Right atrium auricular region (tissue), 2 donors: ENCODE measurements at places on chromosomes 5 and 9. TPM values are rescaled to one million over a fixed set of nuclear protein-coding genes. Genes with fewer than 3 reads are reported as not detected.

DNA sequence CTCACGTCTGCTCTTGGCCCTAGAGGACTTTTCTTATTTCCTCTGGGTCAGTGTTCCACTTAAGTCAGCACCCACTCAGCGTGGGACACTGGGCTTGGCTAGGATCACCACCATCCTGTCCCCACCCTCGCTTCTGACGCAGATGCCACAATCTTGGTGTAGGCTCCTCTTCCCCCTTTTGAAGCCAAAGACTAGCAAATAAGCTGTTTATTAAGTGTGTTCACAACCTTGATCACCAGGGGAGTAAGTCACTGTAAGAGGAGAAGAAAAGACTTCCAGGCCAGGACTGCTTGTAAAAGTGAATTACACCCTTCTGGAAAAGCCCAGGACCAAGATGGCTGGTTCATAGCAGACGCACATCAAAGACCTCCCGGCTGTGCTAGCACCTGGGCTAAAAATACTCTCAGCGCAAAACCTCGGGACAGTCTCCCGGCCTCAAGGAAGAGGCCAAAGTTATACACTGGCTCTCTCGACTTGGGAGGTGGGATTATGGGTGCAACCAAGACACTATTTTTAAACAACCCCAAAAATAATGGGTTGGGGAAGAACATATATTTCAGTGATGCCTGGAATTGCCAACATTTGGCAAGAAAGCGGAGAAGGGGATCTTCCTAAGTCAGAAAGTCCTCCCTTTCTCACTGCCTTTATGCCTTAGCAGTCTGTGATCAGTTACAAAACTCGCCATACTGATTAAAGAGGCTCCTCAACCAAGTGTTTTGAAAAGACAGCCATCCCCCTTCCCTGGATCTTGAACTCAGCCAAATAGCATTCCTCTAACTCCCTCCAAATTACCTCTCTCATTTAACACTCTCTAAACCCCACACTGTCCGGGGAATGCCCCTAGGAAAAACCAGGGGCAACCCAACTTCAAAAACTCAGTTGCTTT lies 69.4 kb downstream of the RAPGEF1 start:
- peak; percentile 85 for DNase-seq

CYSRT1 gene
- total RNA-seq = 0.85 TPM

GRCh38 chr5:171397190-171397589 lies 9.5 kb downstream of the NPM1 start:
- DNase-seq = no peak

CDX1 gene
- not detected for total RNA-seq

DNA sequence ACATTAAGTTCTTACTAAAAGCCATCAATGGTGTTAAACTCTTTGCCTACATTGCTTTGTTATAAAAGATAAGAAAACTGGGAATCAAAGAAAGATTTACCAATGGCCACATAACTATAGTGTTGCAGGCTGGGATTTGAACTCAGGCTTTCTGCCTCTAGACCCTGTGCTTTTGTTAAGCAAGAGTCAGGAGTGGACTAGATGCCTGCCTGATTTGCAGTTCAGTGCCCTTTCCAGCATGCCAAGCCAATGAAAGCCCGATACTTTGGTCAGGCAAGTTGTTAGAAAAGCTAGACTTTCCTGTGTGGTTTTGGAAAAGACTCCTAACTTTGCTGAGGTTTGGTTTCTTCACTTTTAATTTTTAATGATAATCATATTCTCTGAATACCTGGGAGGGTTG lies 21.4 kb upstream of the AGXT2 start:
- no peak for DNase-seq

- DNase-seq = peak; percentile 55
These were observed 52.0 kb upstream of the KCNIP1 start for GRCh38 chr5:170451747-170452365.

GABRA1 gene
- total RNA-seq = not detected

- peak; percentile 69 for DNase-seq
These were observed 18.4 kb upstream of the F2RL2 start for GRCh38 chr5:76641514-76642120.

DNA sequence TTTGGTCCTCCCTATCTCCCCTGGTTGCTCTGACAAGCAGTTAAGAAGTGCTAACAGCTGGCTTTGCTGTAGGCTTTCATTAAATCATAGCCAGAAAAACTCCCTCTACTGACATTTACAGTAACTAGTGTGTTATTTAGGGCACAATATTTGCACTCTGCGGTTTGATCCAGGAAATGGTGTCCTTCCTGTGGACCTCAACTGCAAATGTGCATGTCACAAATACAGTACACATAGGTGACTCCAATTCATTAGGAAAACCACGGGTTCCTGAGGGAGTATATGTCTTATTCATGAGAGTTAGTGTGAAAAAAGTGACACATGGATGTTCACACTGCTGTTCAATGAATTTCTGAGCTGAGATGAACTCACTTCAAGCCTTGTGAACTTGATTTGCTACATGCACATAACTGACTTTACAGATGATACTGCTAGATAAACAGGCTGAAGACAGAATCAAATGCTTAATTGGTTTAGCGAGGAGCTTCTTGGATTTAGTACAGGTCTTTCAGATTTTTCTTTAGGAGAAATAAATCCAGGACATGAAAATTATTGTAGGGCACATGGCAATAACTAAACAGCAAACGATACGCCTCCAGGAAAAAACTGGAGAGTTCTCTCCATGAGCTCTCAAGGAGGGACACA lies 281.5 kb downstream of the EFNA5 start:
- DNase-seq = no peak

GPR150 gene
- total RNA-seq = not detected

DNA sequence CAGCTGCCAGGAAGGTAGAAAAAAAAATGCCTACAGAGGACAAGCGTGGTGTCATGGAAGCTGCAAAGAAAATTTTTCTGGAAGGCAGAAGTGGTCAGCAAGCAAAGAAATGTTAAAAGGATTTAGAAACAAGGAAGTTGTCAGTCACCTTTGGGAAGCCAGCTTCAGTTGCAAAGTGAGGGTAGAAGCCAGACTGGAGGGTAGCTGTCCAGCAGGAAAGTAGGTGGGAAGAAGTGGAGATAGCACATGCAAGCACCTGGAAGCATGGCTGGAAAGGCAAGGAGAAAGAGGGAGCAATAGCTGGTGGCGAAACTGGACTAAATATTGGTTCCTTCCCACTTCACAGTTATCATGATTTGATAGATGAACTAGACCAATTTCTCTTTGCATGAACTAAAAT lies 54.3 kb downstream of the ADRB2 start:
- no peak for DNase-seq

- DNase-seq = no peak
These were observed 580 bp upstream of the PRRX2 start for GRCh38 chr9:129664746-129665388.

PCA3 gene
- not detected for total RNA-seq

DNA sequence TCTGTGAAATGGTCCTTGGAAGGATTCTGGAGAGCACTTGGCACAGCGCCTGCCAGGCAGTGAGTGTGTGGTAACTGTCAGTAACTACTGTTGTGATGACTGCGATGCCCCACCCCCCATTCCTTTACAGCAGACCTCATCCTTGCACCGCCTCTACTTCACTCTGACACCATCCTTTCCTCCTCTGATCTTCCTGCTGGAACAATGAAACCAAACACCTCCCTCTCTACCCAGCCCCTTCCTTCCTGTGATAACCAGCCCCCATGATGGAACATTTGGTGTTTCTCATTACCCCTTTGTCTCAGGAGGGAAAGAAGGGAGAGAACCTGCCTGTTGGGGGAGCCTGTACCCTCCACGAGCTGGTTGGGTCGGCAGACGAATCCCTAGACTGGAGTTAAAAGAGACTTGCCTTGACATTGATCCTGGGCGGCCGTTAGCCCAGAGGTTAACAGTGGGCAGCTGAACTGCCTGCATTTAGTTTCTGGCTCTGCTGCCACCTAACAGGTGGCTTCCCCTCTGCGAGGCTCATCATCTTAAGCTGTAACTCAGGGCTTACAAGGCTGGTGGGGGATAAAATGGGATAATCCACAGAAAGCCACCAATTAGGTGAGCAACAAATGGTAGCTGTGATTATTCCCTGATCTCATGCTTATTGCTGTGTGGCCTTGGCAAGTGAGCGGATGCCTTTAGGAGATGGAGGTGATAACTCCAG lies 34.2 kb upstream of the GRPEL2 start:
- DNase-seq = no peak

ENG gene
- 142 TPM for total RNA-seq

GRCh38 chr5:8012131-8012977 lies 143.4 kb downstream of the MTRR start:
- DNase-seq = no peak

- DNase-seq = no peak
These were observed 82.4 kb upstream of the MIER3 start for GRCh38 chr5:57034201-57034916.

GRCh38 chr9:893843-894420 lies 52.4 kb downstream of the DMRT1 start:
- DNase-seq = no peak

BTF3 gene
- 434 TPM for total RNA-seq

DNA sequence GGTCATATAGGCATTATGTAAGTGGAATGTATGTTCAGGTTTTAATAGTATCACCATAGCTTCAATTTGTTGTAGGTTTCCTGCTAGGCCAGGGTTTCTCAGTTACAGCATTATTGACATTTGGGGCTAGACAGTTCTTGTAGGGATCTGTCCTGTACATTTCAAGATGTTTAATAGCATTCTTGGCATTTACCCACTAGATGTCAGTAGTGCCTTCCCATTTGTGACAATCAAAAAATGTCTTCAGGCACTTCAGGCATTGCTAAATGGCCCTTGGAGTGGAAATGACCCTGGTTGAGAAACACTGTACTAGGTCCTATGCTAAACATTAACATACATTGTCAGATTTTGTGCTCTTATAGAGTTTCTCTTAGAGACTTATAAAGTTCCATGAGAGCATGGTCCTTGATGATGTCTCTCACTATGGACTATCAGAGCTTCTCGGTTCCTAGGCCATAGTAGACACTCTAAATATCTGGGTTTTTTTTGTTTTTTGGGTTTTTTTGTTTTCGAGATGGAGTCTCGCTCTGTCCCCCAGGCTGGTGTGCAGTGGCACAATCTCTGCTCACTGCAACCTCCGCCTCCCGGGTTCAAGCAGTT lies 1.4 kb downstream of the KIF20A start:
- DNase-seq = no peak

DNA sequence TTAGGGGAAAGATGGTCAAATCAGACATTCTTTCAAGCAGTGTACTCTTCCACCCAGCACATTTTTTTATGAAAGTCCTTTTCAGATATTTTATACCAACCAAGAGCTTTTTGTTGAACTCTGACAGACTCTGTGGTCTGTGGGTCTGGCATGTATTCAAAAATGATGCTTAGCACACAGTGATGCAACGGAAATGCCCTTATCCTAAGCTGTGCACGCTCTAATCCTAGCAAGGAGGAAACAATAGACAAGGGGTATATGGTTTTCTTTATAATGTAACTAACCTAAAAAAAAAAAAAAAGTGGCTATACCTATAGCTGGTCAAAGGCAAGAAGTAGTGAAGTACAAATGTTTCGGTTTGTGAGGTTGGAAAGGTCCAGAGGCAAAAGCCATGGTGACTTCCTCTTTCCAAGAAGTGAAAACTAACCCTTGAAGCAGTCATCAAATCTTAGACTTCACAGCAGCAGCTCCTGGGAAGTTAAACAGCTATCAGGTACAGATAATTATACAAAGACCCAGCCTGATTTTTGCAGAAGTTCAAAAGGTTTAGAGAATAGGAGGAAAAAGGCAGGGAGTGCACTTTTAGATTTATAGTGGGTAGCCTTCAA lies 82.5 kb downstream of the SEMA6A start:
- DNase-seq = no peak

GRCh38 chr5:74639807-74640449 lies 600 bp downstream of the ENC1 start:
- no peak for DNase-seq

C1QTNF2 gene
- 2.2 TPM for total RNA-seq

DNA sequence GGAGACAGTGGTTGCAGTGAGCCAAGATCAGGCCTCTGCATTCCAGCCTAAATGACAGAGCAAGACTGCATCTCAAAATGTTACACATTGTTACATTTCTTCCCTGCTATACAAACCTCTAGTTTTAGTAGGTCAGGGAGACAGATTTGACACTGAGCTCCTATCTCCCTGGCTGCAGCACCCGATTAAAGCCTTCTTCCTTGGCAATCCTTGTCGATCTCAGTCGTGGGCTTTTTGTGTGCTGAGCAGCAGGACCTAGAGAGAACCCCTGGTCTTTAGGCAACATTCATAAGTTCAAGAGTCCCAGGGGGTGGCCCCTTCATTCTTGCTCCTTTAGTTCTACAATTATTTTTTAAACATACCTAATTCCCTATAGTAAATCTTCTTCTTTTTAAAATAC lies 13.0 kb downstream of the SERINC5 start:
- DNase-seq = no peak

DNA sequence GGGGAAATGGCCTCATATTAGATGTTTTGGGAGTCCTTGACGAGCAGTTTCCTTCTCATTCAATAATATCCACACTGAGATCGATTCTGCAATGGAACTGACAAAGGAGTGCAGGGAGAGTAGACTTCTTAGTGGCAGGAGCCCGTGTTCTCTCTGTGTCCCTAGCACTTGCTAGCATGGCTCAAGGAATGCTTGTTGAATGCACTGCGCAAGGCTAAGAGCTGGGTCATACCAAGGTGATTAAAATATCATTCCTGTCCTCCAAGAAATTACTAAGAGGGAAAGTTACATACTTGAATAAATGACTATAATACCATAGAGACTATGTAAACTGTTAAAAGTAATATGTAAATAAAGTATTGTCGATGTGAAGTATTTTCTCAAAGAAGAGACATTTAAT lies 630.1 kb downstream of the IRX1 start:
- no peak for DNase-seq

GRCh38 chr5:38673671-38674071 lies 117.2 kb upstream of the LIFR start:
- no peak for DNase-seq

GRCh38 chr9:112200711-112201110 lies 25.6 kb upstream of the SUSD1 start:
- DNase-seq = no peak

GRCh38 chr5:55308254-55308836 lies 556 bp downstream of the MTREX start:
- no peak for DNase-seq

GRCh38 chr5:176899296-176899891 lies at the start of gene HK3:
Gene HK3 (minus strand): TSS chr5:176899346. CDS start chr5:176896159, 3,187 bp downstream.
- peak; percentile 58 for DNase-seq

DNA sequence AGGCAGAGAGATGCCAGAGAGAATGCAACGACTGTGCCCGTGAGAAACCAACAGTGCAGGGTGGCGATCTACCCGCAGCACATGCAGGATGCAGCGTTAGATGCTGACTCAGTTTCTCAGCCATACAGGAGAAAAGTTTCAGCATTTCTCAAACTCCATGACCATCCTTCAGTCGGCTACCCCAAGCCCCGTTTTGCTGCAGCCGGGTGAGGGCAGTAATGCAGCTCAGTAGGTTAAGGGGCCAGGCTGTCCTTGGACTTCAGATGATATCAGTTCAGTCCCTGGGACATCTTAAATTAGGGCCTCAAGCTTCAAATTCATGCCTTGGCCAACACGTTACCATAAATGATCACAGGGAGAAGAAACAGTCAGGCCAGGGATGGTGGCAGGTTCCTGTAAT lies 125.5 kb downstream of the PALM2AKAP2 start:
- DNase-seq = no peak

GRCh38 chr5:43154469-43154868 lies 33.8 kb downstream of the ZNF131 start:
- DNase-seq = no peak

EFNA5 gene
- total RNA-seq = 19.2 TPM
